Left ventricle myocardium superior (tissue), 1 donor: ENCODE measurements at places on chromosomes 3 and 15.

DNA sequence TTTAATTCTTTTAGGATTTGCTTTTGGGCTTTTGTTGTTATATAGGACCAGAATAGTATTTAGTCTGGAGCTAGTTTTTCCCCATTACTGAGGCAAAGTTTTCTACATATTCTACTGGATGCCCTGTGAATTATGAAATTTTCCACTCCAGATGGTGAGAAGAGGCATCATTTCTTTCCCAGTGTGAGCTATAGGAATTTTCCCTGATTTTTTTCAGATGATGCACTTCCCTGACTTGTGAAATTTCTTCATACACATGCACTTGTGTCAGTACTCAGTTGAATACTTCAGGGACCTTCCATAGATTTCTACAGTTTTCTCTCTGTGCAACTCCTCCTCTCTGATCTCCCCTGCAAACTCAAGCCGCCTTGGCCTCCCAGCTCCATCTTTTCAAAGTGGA is 73.7 kb upstream of the SLCO2A1 start:
- no peak for DNase-seq

- DNase-seq: no peak
These were observed 134.8 kb upstream of the RGMA start for GRCh38 chr15:93223803-93224202.

DNA sequence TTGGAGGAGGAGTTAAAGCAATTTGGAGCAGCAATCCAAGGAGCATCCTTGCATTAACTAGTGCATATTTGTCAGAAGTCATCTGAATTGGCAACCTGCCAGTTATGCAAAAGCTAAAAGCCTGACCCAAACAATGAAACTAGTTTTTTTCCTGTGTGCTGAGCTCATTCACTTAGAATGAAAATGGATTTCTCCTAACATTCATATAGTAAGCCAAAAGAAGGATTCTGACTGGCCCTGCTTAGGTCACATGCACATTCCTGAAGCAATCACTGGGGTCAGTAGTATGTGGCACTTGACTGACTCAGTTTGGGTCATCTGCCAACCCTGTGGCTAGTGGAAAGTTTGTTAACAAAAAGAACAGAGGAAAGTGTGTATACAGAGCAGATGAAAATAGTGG is 30.5 kb downstream of the OXSM start:
- DNase-seq: no peak

DNA sequence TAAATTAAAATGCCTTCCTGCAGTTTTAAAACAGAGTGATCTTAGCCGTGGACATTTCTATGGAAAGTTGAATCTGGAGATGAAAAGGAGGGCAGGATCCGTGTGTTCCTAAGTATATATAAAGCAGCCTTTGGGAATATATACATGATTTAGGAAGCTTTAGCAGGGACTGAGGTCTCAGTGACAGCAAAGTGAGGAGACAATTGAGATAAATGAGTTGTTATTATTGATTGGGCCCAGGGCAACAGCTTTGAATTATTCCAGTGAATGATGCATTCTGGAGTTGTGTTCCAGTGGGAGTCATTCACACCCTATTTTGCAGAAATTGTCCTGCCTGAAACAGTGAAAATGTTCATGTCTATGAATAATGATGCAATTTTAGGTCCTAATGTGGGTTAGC is 281.4 kb downstream of the BCHE start:
- DNase-seq: no peak

- no peak for DNase-seq
These were observed 37.9 kb downstream of the PPCDC start for GRCh38 chr15:75061272-75061671.
